AG04450 (cell line): ENCODE measurements at places on chromosomes 16 and 17. TPM values are rescaled to one million over a fixed set of nuclear protein-coding genes. Genes with fewer than 3 reads are reported as not detected.
A peak's percentile ranks its signal among the peaks of the same experiment; 100 is the strongest.

DNA sequence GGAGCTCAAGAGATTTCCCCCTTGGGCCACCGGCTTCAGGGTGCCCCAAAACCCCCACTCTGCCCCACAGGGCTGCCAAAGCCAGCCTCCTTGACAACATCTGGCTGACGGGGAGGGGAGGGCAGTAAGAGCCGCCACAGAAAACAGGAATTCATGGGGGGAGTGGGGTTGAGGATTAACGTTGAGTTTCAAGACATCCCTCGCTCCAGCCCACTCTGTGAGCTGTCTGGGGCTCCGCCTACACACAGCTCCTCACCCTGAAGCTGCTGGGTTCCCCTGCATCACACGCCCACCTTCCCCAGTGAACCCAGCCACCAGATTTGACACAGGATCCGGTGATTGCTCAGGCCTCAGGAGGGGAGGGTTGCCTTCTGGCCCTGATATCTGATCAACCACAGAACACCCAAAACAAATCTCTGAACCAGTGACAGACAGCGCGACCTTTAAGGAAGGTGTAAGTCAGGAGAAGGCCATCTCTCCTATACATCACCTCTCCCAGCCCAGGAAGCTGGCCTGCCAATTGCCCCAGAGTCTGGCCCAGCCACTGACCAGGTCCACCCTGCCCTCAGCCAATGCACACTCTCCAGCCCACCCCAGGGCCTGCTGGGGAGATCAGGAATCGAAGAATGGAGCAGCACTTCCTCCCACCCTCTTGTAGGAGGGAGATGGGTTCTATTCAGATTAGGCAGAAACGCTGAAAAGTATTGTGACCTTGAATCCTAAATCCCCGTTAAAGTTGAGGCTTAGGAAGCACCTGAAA lies 132.1 kb downstream of the CLEC16A start:
- no peak for DNase-seq

GRCh38 chr17:7626307-7626706 lies 1.3 kb downstream of the SAT2 start:
- DNase-seq, result no peak

DNA sequence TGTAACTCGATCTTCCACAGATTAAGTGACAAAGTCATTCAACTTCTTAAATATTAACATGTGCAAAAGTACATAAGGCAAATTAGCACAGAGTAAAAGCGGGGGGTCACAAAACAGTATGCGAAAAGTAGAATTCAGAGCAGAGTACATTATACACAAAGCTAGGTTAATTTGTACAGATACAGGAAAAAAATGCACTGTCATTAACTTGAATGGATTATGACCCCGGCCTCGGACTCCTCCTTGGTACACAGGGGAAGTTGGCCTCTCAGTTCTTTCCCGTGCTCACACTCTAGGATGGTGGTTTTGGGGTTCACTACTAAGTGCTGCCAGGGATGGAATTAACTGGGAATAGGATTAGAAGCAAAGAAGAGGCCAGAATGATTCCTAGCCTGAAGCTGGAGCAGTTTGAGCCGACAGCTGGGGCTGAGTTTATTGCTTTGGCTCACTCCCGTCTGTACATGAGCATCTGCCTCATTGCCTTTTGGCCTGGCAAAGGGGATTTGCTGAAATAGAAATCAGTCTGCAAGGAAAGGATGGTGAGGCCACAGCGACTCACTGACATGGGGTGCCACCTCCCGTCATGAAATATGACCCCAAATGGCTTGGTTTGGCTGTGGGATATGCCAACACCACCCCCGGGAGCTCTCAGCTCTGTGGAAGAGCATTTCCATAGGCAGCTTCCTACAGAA lies 23.6 kb downstream of the NTN1 start:
- DNase-seq, result no peak

- no peak for DNase-seq
Measured at GRCh38 chr16:2883458-2883908, 468 bp downstream of the FLYWCH2 start.

DNA sequence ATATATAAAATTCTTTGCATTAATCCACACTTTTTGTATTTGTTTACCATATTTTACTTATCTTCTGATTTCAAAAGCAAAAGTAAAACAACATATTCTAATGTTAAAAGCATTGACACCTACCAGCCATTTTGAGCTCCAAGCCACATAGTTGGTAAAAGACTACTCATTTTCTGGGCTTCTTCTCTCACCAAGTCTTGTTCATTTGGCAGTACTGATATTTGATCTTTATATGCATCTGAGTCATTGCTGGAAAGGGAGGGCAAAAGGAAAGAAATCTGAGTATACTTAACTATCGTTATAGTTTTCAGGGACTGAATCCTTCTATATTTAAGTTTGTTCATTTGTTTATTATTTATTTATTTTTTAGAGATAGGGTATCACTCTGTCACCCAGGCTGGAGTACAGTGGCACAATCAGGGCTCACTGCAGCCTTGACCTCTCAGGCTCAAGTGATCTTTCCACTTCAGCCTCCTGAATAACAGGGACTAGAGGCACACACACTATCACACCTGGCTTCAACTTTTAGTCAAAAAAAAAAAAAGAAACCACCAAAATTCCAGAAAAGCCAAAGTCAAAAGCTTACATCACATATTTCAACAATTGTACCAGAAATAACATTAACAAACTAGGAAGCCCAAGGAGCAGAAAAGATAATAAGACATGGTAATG lies 121.0 kb upstream of the TOB1 start:
- peak; percentile 21 for DNase-seq

- no peak for DNase-seq
Measured at GRCh38 chr16:77435272-77435820, 512 bp upstream of the ADAMTS18 start.

GRCh38 chr17:57784226-57784895 lies 39.3 kb upstream of the CCDC182 start:
- no peak for DNase-seq

DNA sequence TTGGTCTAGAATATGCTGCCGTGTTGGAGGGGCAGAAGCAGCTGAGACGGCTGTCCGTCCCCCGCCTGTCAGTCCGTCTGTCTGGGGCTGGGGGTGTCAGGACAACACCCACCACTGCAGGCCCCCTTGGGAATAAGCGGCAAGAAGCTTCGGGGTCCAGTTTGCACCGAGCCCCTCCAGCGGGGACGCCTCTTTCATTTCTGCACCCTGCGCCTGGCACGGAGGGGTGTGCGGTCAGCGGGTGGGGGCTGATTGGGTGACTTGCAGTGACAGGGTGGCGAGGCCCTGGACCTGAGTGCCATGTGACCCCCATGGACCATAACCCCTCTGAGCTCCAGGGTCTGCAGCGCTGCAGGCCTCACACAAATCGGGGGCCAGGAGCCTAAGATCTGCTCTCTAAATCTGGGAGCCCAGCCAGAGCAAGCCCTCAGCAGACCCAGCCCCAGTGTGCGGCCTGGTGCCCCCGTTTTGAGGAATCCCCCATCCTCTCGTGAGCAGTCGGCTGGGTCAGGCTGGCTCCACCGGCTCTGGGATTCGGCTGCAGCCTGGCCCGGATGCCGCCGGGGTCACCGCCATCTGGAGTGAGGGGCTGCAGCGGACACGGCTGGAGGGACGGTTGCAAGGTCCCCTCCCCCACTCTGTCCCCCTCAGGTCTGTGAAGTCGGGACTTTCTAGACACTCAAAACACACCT lies 8.3 kb downstream of the CBFA2T3 start:
- no peak for DNase-seq

DNA sequence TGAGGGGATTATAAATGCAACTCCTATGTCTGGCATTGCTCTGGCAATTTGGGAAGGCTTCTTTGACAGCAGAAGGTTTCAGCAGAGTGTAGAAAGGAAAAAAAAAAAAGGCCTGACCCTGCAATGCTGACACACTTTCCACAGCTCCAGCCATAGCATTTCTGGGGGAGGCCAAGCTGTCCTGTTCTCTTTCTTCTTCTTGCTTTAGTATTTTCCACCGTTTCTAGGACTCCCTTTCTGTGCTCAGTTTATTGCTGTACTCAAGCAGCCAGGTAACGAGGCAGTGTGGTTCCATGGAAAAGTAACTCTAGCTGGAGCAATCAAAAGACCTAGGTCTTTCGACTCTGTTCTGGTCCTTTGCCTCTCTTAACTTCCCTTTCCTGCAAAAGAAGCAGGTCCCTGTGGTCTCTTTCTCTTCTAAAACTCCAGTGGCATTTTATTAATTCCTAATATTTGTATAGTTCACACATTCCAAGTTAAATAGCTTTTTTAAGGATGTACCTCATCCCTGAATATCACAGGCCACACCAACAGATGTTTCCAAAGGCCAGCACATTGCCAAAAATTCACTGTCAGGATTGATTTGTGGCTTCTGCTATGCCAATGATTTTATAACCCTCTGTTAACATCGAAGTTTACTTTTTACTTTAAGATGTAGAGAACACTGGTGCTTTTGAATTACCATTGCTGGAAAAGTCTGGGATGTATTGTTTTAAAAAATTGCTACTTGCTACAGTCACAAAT lies 90.3 kb upstream of the BCAR1 start:
- DNase-seq, result no peak

DNA sequence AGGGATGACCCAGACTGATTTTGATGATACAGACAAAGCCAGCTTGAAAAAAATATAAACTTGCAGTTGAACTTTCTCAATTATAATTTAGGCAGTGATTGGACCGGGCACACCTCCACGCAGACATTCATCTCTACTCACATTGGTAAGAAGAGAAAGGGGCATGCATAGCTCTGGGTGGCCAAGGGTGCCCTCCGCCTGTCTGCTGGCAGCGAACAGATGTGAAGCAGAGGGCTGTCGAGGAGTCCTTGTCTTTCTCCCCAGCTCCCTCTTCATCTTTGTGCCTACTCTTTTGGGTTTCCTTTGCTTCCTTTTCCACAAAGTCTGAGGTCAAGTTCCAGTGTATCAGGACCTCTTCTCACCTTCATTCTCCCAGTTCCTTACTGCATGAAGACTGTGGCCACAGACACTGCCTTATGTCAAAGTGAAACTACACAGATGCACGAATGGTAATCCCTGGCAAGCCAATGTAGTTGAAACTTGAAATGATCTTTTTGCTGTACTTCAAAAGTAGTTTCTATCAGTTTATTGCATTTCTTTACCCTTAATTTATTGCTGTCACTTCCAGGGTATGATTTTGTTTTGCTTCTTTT lies 343.7 kb upstream of the SOX9 start:
- no peak for DNase-seq

DNA sequence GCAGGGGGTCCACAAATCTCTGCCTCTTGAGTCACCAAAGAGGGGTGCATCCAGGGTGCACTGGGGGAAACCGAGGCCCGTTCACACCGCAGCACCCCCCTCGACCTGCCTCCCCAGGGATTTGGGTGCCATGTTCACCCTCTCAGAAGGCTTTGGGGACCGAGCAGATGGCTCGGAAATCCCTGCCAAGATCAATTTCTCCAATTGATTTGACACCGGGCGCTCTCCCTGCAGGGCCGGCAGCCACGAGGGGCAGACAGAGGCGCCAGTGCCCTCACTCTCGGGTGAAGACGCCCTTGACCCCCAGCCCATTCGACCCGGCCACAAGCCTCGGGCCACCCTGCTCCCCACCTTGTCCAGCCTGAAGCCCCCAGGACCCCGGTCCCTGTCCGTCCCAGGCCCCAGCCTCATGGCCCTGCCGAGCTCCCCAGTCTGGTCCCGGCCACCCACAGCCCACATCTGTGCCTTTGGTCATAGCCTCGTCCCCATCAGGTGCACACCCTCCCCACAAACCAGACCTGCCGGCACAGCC lies 9.3 kb downstream of the SSTR5 start:
- DNase-seq, result no peak

DNA sequence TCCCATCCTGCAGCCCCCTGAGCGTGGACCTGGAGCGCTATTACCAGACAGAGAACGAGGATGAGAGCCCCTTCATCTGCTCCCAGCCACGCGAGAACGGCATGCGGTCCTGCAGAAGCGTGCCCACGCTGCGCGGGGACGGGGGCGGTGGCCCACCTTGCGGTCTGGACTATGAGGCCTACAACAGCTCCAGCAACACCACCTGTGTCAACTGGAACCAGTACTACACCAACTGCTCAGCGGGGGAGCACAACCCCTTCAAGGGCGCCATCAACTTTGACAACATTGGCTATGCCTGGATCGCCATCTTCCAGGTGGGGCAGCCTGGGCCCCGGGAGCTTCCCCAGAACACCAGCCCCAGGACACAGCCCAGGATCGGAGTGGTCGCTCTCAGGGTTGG lies 12.0 kb downstream of the CACNA1G start:
- DNase-seq, result no peak

GRCh38 chr16:3868556-3868955 lies 12.0 kb downstream of the CREBBP start:
- DNase-seq, result no peak

GRCh38 chr17:49971848-49972485 lies 3.0 kb downstream of the DLX4 start:
- DNase-seq, result no peak

DNA sequence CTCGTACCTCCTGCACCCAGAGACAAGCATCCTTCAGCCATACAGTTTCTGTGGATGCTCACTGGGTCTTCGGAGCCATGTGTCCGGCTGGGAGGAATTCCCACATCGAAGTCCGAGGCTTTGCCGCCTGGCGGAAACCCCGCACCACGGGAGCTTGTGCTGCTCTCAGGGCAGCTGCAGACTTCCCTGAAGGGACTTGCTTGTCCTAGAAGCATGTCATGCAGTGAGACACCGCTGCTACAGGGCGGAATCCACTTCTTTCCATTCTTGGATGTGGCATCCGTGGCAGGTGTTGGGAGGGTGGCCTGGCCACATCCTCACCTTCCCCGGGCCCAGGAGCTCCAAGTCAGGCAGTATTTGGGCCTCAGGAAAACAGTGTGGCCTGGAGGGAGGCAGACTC lies 122.5 kb downstream of the CMIP start:
- DNase-seq, result no peak

CRYBA1 gene
- not detected in 2 replicates for polyA plus RNA-seq

TLCD1 gene
- 11.8 and 13.1 TPM in 2 replicates for polyA plus RNA-seq

ENDOV gene
- polyA plus RNA-seq, result 18.1 and 24.9 TPM in 2 replicates

PIK3R6 gene
- polyA plus RNA-seq, result not detected in 2 replicates

CLEC18C gene
- polyA plus RNA-seq, result not detected in 2 replicates

TSPOAP1 gene
- 1.5 and 1.7 TPM in 2 replicates for polyA plus RNA-seq

NXN gene
- 118 and 135 TPM in 2 replicates for polyA plus RNA-seq
